ENCODE measurements at places on chromosomes 12 and 14. TPM values are rescaled to one million over a fixed set of nuclear protein-coding genes. Genes with fewer than 3 reads are reported as not detected.

DNA sequence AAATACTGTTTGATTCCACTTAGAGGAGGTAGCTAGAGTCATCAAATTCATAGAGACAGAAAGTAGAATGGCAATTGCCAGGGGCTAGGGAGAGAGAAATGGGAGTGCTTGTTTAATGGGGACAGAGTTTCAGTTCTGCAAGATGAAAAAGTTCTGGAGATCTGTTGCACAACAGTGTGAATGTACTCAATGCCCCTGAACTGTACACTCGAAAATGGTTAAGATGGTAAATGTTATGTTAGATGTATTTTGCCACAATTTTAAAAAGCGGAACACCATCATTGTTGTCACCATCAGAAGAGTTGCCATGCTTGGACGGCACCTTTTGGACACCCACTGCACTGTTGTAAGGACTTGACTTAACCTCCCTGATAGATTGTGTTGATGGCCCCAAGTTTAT lies 106.9 kb downstream of the SCARB1 start:
- no peaks in the 10 kb centered on the region for H3K36me3 ChIP-seq
- DNase-seq, result no peak
- peaks cover 16% of the 10 kb centered on the region for H3K27me3 ChIP-seq
- no peak overlapping the region for H3K27ac ChIP-seq
- H3K4me3 ChIP-seq, result no peak overlapping the region

DNA sequence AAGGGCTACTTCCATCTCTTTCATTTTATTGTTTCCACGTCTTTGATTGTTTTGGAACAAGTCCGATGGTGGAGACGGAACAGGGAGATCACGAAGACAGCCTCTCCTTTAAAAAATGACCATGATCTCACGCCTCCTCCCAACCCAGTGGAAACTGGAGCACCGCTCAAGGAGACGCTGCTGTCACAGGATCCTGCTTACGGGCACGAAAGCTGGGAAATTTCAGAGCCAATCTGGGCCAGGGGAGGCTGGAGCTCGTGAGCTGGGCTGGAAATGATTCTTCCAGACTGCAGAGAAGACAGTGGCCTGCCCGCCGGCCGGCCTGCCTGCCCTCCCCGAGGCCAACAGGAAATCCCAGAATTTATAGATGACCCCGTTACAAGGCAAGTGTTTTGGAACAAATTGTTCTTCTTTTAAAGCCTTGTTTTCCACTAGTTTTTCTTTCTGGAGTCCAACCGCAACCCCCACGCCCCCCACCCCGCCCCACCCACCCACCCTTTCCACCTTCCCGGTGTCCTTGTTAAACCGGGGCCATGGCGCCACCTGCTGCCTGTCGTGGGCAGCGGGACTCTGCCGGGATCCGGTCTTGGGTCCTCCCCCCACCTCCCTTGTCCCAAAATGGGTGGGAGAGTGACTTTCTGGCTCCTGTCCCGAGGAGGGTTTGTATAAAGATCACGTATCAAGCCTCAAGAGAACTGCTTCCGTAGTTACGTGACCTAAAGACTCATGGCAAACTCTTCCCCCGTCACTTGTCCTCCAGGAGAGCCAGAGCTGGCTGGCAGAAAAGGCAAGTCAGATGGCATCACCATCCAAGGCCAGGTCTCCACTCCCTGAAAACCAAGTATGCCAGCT lies 40.3 kb downstream of the MAP1LC3B2 start:
- peak overlapping the region; percentile 69 for H3K4me3 ChIP-seq
- peaks cover 33% of the 10 kb centered on the region for H3K4me1 ChIP-seq
- DNase-seq, result peak; percentile 84

DNA sequence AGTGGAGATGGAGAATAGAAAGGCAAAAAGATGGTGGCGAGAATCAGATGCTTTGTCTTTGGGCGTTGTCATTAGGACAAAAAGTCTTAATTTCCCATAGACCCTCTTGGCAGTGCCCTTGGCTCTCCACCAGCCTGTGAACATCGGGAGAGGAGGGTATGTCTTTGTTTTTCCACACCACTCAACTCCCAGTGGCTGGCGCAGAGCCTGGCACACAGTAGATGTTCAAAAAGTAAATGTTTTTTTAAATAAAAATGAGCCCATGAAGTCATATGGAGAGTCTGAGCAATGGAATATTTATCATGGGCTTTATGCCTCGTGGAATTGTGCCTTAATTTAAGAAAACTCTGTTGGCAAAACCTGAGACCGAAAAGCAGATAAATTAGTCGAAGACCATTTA lies 90.4 kb downstream of the SRGAP1 start:
- peak overlapping the region; percentile 32 for H3K27ac ChIP-seq
- H3K27me3 ChIP-seq, result no peaks in the 10 kb centered on the region
- no peaks in the 10 kb centered on the region for H3K36me3 ChIP-seq
- DNase-seq, result no peak
- peaks cover 33% of the 10 kb centered on the region for H3K4me1 ChIP-seq
- no peak overlapping the region for H3K4me3 ChIP-seq

DNA sequence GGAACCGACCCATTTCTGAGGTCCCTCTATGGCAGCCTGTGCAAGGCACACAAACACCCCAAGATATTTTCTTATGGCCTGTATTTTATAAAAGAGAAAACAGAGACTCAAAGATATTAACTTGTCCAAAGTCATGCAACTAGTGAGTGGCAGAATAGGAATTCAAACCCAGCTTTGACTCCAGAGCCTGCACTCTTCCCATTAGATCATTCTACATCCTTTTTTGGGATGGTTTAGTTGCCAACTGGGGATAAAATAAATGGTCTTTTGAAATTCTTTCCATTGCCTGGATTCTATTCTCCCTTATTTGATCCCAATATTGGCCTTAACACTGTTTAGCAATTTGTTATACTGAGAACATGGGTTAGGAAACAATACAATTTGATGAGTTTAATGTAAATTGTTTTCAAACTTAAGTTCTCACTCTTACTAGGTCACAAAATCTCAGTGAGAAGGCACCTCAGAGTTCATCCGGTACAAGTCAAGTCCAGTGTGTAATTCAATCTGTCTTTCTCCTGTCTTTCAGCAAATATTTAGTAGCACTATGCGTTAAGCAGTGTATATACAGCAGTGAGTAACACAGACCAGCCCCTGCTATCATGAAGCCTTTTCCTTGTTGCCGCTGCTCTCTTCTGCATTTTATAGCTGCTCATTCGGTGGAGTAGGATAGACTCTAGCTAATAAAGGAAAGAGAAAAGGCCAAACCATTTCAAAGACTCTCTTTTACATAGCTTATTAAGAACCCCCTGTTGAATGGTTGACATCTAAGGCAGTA lies 162.1 kb upstream of the IFNG-AS1 start:
- DNase-seq, result no peak
- peak overlapping the region; percentile 70 for H3K4me3 ChIP-seq
- H3K4me1 ChIP-seq, result peaks cover 26% of the 10 kb centered on the region
- no peaks in the 10 kb centered on the region for H3K36me3 ChIP-seq
- H3K27me3 ChIP-seq, result no peaks in the 10 kb centered on the region
- peak overlapping the region; percentile 96 for H3K27ac ChIP-seq

- H3K4me1 ChIP-seq, result peaks cover 27% of the 10 kb centered on the region
- H3K27me3 ChIP-seq, result no peaks in the 10 kb centered on the region
- H3K4me3 ChIP-seq, result no peak overlapping the region
- H3K27ac ChIP-seq, result no peak overlapping the region
Observed at GRCh38 chr12:2294651-2295475, 242.1 kb downstream of the CACNA1C start.

GRCh38 chr12:74259199-74259598 lies 278.4 kb upstream of the ATXN7L3B start:
- no peaks in the 10 kb centered on the region for H3K27me3 ChIP-seq
- no peaks in the 10 kb centered on the region for H3K4me1 ChIP-seq
- H3K27ac ChIP-seq, result no peak overlapping the region

DNA sequence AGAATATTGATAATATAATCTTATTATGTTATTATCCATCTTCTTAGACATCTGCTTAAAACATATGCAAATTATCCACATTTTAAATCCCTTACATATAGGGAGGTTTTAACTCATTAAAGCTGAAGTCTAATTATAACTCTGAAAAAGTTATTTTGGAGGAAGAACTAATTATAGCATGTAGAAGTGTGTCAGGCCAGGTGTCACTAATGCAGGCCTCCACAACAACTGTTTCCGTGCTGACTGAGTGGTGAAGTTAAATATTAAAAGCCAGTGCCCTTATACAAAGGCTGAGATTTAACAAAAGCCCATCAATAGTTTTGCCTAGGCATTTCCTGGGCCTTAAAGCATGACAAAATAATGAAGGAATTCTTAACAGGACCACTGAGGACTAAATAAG lies 157.4 kb downstream of the LRRK2 start:
- no peaks in the 10 kb centered on the region for H3K27me3 ChIP-seq
- H3K4me1 ChIP-seq, result no peaks in the 10 kb centered on the region
- DNase-seq, result no peak
- H3K27ac ChIP-seq, result no peak overlapping the region

- H3K27ac ChIP-seq, result no peak overlapping the region
- no peak overlapping the region for H3K4me3 ChIP-seq
- DNase-seq, result no peak
- H3K27me3 ChIP-seq, result no peaks in the 10 kb centered on the region
- H3K36me3 ChIP-seq, result peaks cover 6% of the 10 kb centered on the region
Observed at GRCh38 chr12:88381466-88381865, 198.8 kb downstream of the KITLG start.

GRCh38 chr12:110972866-110973265 lies 52.5 kb upstream of the MYL2 start:
- H3K27ac ChIP-seq, result no peak overlapping the region
- DNase-seq, result no peak
- no peaks in the 10 kb centered on the region for H3K36me3 ChIP-seq
- no peaks in the 10 kb centered on the region for H3K27me3 ChIP-seq

- H3K36me3 ChIP-seq, result peaks cover 19% of the 10 kb centered on the region
- no peaks in the 10 kb centered on the region for H3K27me3 ChIP-seq
- peaks cover 11% of the 10 kb centered on the region for H3K4me1 ChIP-seq
- H3K27ac ChIP-seq, result peak overlapping the region; percentile 45
- H3K4me3 ChIP-seq, result peak overlapping the region; percentile 84
Observed at GRCh38 chr12:120711411-120711810, 1.2 kb downstream of the UNC119B start.

- DNase-seq, result no peak
- no peak overlapping the region for H3K27ac ChIP-seq
- H3K27me3 ChIP-seq, result no peaks in the 10 kb centered on the region
- H3K36me3 ChIP-seq, result no peaks in the 10 kb centered on the region
Observed at GRCh38 chr12:127121494-127122084, 1145.4 kb upstream of the TMEM132C start.

GRCh38 chr12:104790296-104791125 lies 167.6 kb downstream of the SLC41A2 start:
- no peaks in the 10 kb centered on the region for H3K36me3 ChIP-seq
- H3K4me1 ChIP-seq, result peaks cover 17% of the 10 kb centered on the region
- H3K27ac ChIP-seq, result no peak overlapping the region
- no peak for DNase-seq
- H3K27me3 ChIP-seq, result no peaks in the 10 kb centered on the region

- no peak overlapping the region for H3K4me3 ChIP-seq
- H3K4me1 ChIP-seq, result no peaks in the 10 kb centered on the region
- no peaks in the 10 kb centered on the region for H3K27me3 ChIP-seq
- H3K36me3 ChIP-seq, result peaks cover 5% of the 10 kb centered on the region
- no peak for DNase-seq
Observed at GRCh38 chr12:55915482-55915859, 12.2 kb downstream of the PYM1 start.

- no peaks in the 10 kb centered on the region for H3K27me3 ChIP-seq
- H3K4me1 ChIP-seq, result no peaks in the 10 kb centered on the region
- H3K36me3 ChIP-seq, result no peaks in the 10 kb centered on the region
- H3K4me3 ChIP-seq, result no peak overlapping the region
- peak; percentile 74 for DNase-seq
Observed at GRCh38 chr14:101243587-101244338, 317.5 kb upstream of the DIO3 start.

- H3K36me3 ChIP-seq, result no peaks in the 10 kb centered on the region
- DNase-seq, result no peak
- H3K27ac ChIP-seq, result no peak overlapping the region
- H3K4me1 ChIP-seq, result no peaks in the 10 kb centered on the region
- H3K27me3 ChIP-seq, result no peaks in the 10 kb centered on the region
Observed at GRCh38 chr12:43945983-43946382, 110.1 kb downstream of the TMEM117 start.

DNA sequence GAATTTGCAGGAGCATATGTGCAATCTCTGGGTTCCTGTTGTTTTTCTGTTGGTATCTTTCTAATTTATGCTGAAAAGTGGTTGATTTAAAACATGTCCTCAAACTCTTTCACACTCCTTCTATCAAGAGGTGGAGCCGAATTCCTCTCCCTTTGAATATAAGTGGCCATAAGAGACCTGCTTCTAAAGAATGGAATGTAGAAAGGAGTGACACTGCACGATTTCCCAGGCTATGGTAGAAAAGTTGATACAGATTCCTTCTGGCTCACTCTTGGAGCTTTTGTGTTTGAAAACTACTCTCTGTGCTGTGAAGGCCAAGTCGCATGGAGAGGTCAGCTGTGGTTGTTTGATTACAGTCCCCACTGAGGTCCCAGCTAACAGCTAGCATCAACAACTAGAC lies 613.2 kb downstream of the ETNK1 start:
- H3K27ac ChIP-seq, result no peak overlapping the region
- no peak overlapping the region for H3K4me3 ChIP-seq

DNA sequence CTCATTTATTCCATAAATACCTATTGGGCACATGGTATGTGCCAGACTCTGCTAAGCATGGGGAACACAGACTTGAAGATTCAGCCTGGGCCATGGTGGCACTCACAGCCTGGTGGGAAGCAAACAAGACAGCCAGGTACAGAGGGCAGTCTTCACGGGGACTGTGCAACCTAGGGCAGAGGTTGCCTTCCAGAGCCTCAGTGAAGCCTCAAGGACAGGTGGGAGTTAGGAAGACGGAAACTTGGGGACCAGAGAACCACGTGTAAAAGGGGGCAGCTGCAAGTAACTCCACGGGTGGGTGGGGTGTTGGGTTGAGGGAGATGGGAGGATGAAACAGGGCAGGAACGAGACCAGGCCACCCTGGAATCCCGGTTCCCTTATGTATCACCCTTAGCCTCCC lies 980 bp upstream of the LTBR start:
- DNase-seq, result peak; percentile 44
- H3K36me3 ChIP-seq, result peaks cover 26% of the 10 kb centered on the region
- no peaks in the 10 kb centered on the region for H3K27me3 ChIP-seq
- no peak overlapping the region for H3K4me3 ChIP-seq

DNA sequence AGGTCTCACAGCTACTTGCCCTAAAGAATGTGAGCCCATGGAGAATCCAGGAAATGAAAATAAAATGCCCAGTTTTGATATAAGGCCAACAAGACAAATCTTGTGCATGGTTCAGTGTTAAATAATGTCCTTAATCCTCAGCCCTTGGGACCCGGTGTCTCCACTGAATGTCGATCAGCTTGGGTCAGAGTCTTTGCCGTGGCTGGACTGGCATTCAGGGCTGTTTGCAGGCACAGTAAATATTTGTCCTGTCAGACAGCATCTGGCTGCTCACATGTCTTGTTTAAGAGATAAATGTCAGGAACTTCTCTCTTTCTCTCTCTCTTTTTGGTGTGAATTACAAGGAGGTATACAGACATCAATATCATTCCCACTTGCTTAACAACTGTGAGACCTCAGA lies 452.5 kb downstream of the FUT8 start:
- H3K4me3 ChIP-seq, result no peak overlapping the region
- peaks cover 2% of the 10 kb centered on the region for H3K27me3 ChIP-seq
- H3K27ac ChIP-seq, result no peak overlapping the region
- no peaks in the 10 kb centered on the region for H3K4me1 ChIP-seq

Gene TRIM9
- total RNA-seq, result 1.1 TPM

Gene KLRC3
- total RNA-seq, result 0.72 TPM

Gene VEZT
- 86.3 TPM for total RNA-seq

Gene GZMB
- not detected for total RNA-seq

Gene ESYT1
- 239 TPM for total RNA-seq

Gene CCDC38
- total RNA-seq, result under 0.01 TPM

Gene PTGR2
- 6.5 TPM for total RNA-seq

Gene MIP
- total RNA-seq, result not detected

Gene GLT8D2
- 52.5 TPM for total RNA-seq

Gene TPH2
- total RNA-seq, result under 0.01 TPM

Gene CLEC1A
- total RNA-seq, result under 0.01 TPM

Gene STXBP6
- total RNA-seq, result 5.8 TPM
